ENCODE measurements at places on chromosomes 6 and 20.

DNA sequence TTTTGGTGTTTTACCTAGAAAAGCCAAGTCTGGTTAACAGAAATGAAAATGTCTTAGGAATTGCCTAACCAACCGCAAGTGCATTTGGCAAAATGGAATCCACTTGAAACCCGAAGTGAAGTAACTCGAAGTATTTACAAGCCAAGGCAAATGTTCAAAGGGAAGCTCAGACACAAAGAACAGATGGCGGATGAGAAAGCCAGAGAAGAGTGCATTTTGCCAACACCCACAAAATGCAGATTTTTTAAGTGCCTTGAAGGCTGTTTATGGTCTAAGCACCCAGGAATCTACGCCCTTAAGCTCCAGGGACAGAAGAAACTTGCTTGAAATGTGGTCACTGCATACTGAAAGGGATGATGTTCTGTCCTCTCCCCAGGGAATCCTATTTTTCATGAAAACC lies 70.0 kb upstream of the TBXT start:
- DNase-seq = no peak

GRCh38 chr20:43953919-43954592 lies 39.4 kb downstream of the TOX2 start:
- no peak for DNase-seq

- DNase-seq = no peak
Observed at GRCh38 chr6:128509709-128510108, 10.7 kb downstream of the PTPRK start.

- no peak for DNase-seq
Observed at GRCh38 chr20:59159493-59160376, 3.9 kb upstream of the ZNF831 start.

GRCh38 chr6:161292650-161293281 lies 18.9 kb upstream of the AGPAT4 start:
- no peak for DNase-seq

DNA sequence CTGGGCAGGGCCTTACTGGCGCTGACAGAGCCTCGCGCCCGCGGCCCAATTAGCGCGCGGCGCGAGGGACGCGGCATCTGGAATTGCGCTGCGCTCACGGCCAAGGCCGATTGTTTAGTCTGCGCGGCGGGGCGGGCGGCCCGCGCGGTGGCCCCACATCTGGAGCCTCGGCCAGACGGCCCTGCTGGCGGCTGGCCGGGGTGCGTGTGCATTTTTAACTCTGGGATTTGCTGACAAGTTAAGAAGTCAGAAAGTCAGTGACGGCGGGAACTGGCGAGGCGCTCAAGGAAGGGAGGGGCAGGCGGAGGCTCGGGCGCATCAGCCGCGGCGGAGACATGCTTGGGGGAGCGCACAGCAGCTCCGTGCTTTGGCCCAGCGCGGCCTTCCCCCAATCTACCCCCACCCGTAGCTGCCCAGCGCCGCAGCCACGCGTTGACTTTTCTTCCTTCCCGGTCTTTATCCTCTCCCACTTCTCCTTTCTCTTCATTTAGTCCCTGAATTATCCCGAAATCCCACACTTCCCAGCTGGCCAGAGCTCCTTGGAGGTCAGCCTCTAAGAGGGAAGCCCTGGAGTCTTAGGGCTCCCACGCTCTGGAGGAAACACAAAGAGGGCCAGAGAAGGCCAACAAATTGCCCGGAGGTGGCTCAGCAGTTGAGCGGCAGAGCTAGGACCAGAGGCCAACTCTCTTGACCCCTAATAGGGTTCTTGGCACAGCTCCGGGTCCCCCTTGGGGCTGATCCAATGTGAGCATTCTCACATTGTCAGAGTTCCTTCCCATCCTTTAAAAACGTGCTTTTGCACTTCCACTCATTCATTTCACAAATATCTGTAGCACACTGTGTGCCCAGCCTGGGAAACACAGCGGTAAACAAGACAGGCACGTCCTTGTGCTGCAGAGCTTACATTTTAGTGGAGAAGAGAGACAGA lies 40.8 kb upstream of the FOXP4 start:
- DNase-seq = peak; percentile 67

GRCh38 chr20:8854571-8854970 lies 214.3 kb upstream of the PLCB4 start:
- no peak for DNase-seq

DNA sequence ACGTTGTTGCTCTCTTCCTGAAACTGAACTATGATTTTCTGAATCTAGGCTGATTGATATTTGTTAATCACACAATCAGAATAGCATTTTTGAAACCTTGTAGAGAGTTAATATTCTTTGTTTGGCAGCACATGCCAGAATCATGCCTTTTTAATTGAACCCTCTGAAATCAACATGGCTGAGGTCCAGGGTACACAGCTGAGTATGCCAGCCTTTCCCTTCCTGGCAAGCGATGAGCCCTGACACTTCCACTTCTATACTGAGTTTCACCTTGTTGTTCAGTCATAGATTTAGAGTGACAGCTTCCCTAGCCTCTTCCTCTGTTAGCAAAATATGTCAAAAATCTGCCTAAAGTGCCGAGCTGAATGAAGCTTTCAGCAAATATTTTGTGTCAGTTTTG lies 6.8 kb downstream of the HDDC2 start:
- no peak for DNase-seq

GRCh38 chr6:54010340-54011276 lies 100.6 kb upstream of the MLIP start:
- DNase-seq = no peak

- DNase-seq = peak; percentile 7
Observed at GRCh38 chr20:57323034-57323433, 6.6 kb upstream of the SPO11 start.

DNA sequence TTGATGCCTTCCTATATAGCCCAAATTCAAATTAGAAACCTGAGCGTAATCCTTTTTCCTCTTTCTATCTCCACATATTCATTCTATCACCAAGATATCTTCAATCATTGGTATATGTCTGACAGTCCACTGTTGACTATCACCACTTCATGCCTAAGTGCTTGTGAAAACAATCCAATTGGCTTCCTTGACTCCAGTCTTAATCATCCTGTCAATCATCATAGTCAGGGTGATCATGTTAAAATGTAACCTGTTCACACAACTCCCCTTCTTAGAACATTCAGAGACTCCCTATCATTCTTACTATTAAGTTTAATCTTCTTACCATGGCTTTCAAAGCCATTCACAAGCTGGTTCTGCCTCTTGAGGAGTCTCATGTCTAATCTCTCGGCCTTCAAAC lies 616.7 kb downstream of the PHF3 start:
- no peak for DNase-seq

GRCh38 chr6:44006123-44006871 lies 121.0 kb downstream of the MRPL14 start:
- peak; percentile 25 for DNase-seq

- DNase-seq = no peak
Observed at GRCh38 chr20:61772828-61773631, 292.7 kb downstream of the TAF4 start.

- DNase-seq = no peak
Observed at GRCh38 chr6:33714385-33715040, 3.0 kb upstream of the UQCC2 start.

GRCh38 chr6:128174724-128175123 lies 273.9 kb upstream of the THEMIS start:
- DNase-seq = no peak

- no peak for DNase-seq
Observed at GRCh38 chr6:143969077-143969476, 39.0 kb downstream of the PLAGL1 start.

- DNase-seq = no peak
Observed at GRCh38 chr6:72974276-72974675, 251.0 kb downstream of the KHDC1L start.

GRCh38 chr6:3800850-3801591 lies 48.2 kb upstream of the FAM50B start:
- no peak for DNase-seq

DNA sequence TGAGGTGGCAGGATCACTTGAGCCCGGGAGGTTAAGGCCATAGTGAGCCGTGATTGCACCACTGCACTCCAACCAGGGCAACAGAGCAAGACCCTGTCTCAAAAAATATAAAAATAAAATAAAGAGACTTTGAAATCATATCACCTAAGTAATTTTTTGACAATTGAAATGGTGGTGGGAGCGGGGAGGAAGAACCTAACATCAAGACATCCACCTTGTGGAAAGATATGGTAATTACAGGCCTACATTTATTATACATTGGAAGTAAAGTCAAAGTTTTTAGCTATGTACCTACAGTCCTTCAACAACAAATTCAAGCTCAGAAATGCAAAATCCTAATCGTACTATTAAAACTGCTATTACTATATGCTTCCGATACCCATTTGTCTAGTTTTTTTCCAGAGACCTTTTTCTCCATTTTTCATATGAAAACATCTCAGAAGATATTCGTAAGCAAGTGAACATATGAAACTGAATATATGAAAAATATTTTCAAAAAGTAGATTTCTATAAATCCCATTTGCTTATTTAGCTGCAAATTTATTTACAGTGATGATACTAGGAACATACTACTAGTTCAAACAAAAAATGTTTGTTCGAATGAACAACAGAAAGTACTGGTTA lies 83.3 kb downstream of the SYCP2 start:
- DNase-seq = no peak

GRCh38 chr20:20562507-20562906 lies 149.9 kb downstream of the RALGAPA2 start:
- DNase-seq = no peak

DNA sequence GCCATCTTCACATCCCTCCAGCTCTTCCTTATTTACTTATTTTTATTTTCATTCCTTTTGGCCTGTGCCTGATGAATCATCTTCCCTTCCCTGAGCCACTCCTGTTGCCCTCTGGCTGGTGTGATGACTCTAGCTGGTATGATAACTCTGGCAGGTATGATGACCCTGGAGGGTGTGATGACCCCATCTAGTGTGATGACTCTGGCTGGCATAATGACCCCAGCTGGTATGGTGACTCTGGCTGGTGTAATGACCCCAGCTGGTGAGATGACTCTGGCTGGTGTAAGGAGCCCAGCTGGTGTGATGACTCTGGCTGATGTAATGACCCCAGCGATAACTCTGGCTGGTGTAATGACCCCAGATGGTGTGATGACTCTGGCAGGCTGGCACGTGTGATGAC lies 426.8 kb downstream of the QKI start:
- no peak for DNase-seq

DNA sequence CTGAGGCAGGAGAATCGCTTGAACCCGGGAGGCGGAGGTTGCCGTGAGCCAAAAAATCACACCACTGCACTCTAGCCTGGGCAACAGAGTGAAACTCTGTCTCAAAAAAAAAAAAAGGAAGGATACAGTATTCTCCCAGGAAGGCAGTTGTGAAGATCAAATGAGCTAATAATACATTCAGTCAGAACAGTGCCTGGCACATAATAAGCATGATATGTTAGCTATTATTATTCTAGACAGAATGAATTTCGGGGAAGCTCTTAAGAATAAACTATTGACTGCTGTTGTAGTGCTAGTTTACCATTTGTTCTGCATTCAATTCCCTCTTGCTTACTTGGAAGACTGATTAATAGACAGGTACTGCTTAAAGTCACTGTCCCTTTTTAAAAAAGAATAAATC lies 40.6 kb downstream of the NDUFAF5 start:
- DNase-seq = no peak

GRCh38 chr20:60232380-60232779 lies 274.2 kb downstream of the CDH26 start:
- DNase-seq = no peak

DNA sequence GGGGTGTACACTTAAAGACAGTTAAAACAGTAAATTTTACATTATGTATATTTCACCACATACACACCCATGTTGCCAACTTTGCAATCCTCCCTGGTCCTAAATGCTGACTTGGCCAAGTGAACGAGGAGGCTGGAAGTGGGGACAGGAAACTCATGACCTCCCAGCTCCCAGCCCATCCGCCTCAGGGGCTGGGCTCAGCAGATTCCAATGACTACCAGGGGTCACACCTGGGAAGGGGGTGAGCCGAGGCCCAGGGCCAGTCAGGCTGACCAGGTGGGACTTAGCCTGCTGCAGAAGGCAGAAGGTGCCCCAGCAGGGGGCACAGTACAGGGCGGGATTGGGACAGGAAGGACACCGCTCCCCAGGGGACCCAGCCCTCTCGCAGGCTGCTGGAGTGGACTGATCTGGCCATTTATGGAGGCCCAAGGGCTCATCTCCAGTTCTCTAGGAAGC lies 2.4 kb downstream of the SIGLEC1 start:
- DNase-seq = no peak

DNA sequence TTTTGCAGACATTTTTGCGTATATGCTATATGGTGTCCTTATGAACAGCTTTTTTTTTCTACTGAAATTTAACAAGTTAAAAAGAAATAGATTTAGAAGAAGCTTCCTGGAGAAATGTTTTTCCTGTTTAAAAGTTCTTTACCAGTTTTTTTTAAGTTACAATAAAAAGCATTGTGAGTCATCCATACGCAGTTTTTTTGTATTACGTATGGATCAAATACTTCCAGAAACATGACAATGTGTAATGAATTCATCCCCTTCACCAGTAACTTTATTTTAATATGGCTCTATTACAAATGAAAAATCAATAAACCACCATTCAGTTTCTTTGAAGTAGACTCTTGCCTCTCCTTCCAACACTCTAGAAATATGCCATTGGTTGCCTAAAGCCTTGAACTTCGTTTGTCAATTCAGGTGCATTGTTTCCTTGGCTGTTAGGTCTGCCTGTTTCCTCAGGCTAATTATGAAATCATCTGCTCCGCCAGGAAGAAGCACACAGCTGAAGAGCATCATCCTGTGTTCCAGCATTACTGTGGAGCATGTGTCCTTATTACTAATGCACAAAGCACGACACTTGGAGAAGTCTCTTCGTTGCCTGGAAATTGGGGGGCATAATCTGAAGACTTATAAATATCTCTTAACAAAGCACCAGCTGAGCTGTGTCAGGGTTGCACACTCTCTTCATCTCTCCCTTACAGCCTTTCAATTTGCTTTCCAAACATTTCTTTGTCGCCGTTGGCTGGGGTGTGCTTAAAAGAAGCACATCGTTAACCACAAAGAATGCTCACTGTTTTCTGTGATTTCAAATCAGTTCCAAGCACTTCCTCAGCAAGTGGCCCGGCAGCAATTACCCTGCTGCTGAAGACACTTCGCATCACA lies 9.6 kb downstream of the MOXD1 start:
- peak; percentile 82 for DNase-seq

DNA sequence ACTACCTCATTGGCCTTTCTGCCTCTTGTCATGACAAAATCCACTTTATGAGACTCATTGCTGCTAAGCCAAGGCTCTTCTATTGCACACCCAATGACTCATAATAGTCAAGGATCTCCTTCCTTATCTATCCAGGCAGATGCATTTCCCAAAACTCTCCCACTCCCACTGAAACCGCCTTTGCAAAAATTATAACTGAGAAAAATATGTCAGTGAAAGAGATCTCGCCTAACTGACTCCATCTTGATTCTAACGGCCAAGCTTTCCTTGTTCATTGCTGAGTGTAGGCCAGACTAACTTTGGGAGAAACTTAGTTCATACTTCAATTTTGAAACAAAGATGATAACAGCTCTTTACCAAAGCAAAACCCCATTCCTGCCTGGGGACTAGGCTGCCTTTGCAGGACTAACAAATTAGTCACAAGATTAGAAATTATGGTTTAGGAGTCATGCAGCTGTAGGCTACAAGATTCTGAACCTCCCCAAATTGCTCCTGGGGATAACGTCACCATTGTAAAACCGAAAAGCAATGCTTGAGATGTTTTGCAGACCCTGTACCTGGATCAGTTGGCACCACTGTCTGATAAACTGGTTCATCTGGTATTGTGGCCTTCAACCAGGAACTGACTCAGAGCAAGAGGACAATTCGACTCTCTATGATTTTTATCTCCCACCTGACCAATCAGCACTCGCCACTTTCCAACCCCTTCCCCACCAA lies 47.1 kb downstream of the HAO1 start:
- DNase-seq = no peak
